ENCODE measurements at places on chromosomes 12 and 14.

DNA sequence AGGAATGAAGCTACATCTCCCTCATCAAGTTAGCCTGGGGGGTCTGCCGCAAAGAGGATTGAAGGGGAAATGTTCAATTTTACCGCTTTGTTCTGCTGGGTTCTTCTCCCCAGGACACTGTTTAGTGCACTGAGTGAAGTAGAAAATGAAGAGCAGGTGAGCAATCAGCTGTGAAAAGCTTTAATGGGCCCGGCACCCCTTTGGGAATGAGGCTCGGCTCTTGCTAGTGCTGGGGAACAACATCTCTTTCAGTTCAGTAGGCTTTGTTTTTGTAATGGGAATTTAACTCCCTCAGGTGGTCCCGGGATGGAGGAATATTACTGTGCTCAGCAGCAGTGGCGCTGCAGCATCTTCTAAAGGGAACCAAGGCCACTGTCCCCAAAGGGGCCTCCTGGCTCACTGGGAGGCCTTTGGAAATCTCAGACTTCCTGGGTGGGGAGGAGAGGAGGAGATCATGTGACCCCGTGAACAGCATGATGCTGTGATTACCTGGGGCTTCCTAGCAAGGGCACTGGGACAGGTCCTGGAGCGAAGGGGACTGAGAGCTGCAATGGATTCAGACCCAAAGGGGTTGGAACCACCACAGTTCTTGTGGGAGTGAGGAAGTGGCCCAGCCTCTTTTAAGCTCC is 85.2 kb upstream of the MAX start:
- peaks cover 2% of the 10 kb centered on the region for H3K27me3 ChIP-seq
- DNase-seq = no peak
- H3K4me1 ChIP-seq = peaks cover 16% of the 10 kb centered on the region
- H3K36me3 ChIP-seq = peaks cover 6% of the 10 kb centered on the region

GRCh38 chr14:99029916-99030305 is 242.1 kb downstream of the BCL11B start:
- no peak overlapping the region for H3K27ac ChIP-seq
- H3K27me3 ChIP-seq = no peaks in the 10 kb centered on the region
- H3K4me3 ChIP-seq = no peak overlapping the region
- no peaks in the 10 kb centered on the region for H3K36me3 ChIP-seq

GRCh38 chr14:64987438-64987767 is 708 bp downstream of the FNTB start:
- H3K27me3 ChIP-seq = peaks cover 19% of the 10 kb centered on the region
- peaks cover 18% of the 10 kb centered on the region for H3K36me3 ChIP-seq

DNA sequence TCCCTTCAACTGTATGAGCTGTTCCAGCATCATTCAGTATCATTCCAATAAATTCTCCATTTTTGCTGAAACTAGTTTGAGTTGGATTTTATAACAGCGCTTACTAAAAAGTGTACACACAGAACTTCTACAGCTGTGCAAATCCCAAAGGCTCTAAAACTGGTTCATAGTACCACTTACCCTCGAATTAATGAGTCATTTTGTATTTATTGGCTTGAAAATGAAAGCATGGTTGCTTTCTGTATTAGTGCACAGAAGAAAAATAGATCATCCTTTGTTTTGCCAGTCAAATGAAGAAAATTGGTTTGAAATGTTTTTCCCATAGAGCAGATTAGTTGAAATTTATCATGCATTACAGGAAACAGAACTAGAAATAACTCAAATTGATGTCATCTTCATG is 268.3 kb upstream of the CPNE8 start:
- no peaks in the 10 kb centered on the region for H3K36me3 ChIP-seq
- H3K27ac ChIP-seq = no peak overlapping the region
- DNase-seq = no peak
- no peaks in the 10 kb centered on the region for H3K4me1 ChIP-seq

GRCh38 chr12:5047729-5048128 is 4.0 kb downstream of the KCNA5 start:
- peaks cover 27% of the 10 kb centered on the region for H3K27me3 ChIP-seq
- H3K4me1 ChIP-seq = peaks cover 3% of the 10 kb centered on the region
- DNase-seq = no peak
- H3K4me3 ChIP-seq = no peak overlapping the region
- H3K27ac ChIP-seq = no peak overlapping the region

DNA sequence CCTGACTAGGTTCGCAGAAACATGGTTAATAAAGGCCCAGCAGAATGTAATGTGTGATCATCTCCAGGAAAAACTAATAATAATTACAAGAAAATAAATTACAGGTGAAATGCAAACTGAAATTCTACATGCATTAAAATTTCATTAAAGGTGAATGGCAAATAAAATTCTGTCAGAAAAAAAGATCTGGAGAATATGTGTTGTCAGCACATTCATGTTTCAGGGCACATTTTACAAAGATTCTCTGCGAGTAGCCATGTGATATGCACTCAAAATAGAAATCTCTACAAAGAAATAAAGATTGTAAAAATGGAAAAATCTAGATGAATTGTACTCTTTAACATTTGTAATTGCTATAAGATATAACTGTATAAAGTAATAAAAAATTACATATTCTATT is 765.2 kb downstream of the TMEM121 start:
- peaks cover 1% of the 10 kb centered on the region for H3K4me1 ChIP-seq
- peaks cover 29% of the 10 kb centered on the region for H3K27me3 ChIP-seq
- no peak overlapping the region for H3K4me3 ChIP-seq
- no peak for DNase-seq
- H3K36me3 ChIP-seq = no peaks in the 10 kb centered on the region
- no peak overlapping the region for H3K27ac ChIP-seq

GRCh38 chr12:87760943-87761342 is 268.3 kb downstream of the C12orf50 start:
- no peaks in the 10 kb centered on the region for H3K27me3 ChIP-seq
- DNase-seq = no peak
- H3K36me3 ChIP-seq = no peaks in the 10 kb centered on the region
- H3K4me1 ChIP-seq = no peaks in the 10 kb centered on the region
- H3K27ac ChIP-seq = no peak overlapping the region

DNA sequence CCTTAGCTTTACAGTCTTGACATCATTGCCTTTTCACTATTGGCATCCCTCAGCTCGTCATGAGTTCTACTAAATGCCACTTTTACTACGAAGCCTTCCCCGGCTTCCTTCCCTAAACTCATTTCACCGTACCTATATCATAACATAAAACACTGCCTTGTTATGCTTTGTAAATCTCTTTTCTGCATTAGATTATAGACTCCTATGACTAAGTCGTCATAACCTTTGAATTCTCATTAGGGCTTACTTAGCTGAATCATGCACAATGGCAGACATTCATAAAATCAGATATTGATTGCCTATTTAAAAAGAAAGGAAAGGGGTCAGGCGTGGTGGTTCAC is 21.0 kb downstream of the BTG1 start:
- no peaks in the 10 kb centered on the region for H3K27me3 ChIP-seq
- peak overlapping the region; percentile 29 for H3K4me3 ChIP-seq
- peaks cover 40% of the 10 kb centered on the region for H3K36me3 ChIP-seq
- DNase-seq = no peak
- H3K27ac ChIP-seq = peak overlapping the region; percentile 17
